HT-29 (cell line): ENCODE measurements at places on chromosomes 4 and X. TPM values are rescaled to one million over a fixed set of nuclear protein-coding genes. Genes with fewer than 3 reads are reported as not detected.

HTT gene
- total RNA-seq, result 16.8 and 33.4 TPM in 2 replicates

MAGEA4 gene
- not detected in 2 replicates for total RNA-seq

TRPC5OS gene
- total RNA-seq, result not detected in 2 replicates

GPAT3 gene
- 8.3 and 13.7 TPM in 2 replicates for total RNA-seq

ZIC3 gene
- total RNA-seq, result not detected in 2 replicates

XPNPEP2 gene
- not detected in 2 replicates for total RNA-seq

PRPS1 gene
- 34.4 and 37.8 TPM in 2 replicates for total RNA-seq

ENPP6 gene
- not detected in 2 replicates for total RNA-seq

REPS2 gene
- total RNA-seq, result 2.4 and 9.2 TPM in 2 replicates

GC gene
- not detected in 2 replicates for total RNA-seq

CHRDL1 gene
- total RNA-seq, result not detected in 2 replicates

CLDN34 gene
- not detected in 2 replicates for total RNA-seq

RADX gene
- not detected in 2 replicates for total RNA-seq

HS6ST2 gene
- total RNA-seq, result not detected in 2 replicates

GAGE2A gene
- total RNA-seq, result not detected in 2 replicates

FAM53A gene
- 2.4 and 2.6 TPM in 2 replicates for total RNA-seq

NXT2 gene
- total RNA-seq, result 4.7 and 5.1 TPM in 2 replicates

GPM6B gene
- total RNA-seq, result not detected in 2 replicates

RPL10 gene
- 4,676 and 4,679 TPM in 2 replicates for total RNA-seq

GRIA3 gene
- not detected in 2 replicates for total RNA-seq

SLC25A4 gene
- 11.6 and 12.8 TPM in 2 replicates for total RNA-seq

CCDC160 gene
- not detected in 2 replicates for total RNA-seq

ERVMER34-1 gene
- 2.9 and 4.6 TPM in 2 replicates for total RNA-seq

SPATA4 gene
- total RNA-seq, result not detected in 2 replicates

HNRNPD gene
- total RNA-seq, result 80.1 and 89.9 TPM in 2 replicates

TCEAL2 gene
- not detected in 2 replicates for total RNA-seq

KLF8 gene
- total RNA-seq, result 1.0 and 1.5 TPM in 2 replicates

GUCY1B1 gene
- not detected in 2 replicates for total RNA-seq

UBA1 gene
- 323 and 337 TPM in 2 replicates for total RNA-seq

NKX6-1 gene
- total RNA-seq, result not detected in 2 replicates

TMPRSS11A gene
- total RNA-seq, result not detected in 2 replicates

PLP1 gene
- total RNA-seq, result not detected in 2 replicates

MFAP3L gene
- total RNA-seq, result 0.03 and 0.18 TPM in 2 replicates

LUZP4 gene
- not detected in 2 replicates for total RNA-seq

SEL1L3 gene
- 54.4 and 55.9 TPM in 2 replicates for total RNA-seq

HDX gene
- not detected in 2 replicates for total RNA-seq

LRIT3 gene
- total RNA-seq, result 0.03 TPM in 1 of 2 replicates, not detected in the other

PWWP3B gene
- not detected in 2 replicates for total RNA-seq

CLIC2 gene
- 0.73 TPM in 1 of 2 replicates, not detected in the other for total RNA-seq
